Airway epithelial cell (primary cell): ENCODE measurements at places on chromosomes 7 and 10. TPM values are rescaled to one million over a fixed set of nuclear protein-coding genes. Genes with fewer than 3 reads are reported as not detected.

Gene HOXA3
- not detected in 2 replicates for total RNA-seq

Gene NEUROD6
- total RNA-seq = not detected in 2 replicates

Gene CUL1
- 35.4 and 44.9 TPM in 2 replicates for total RNA-seq

Gene PALD1
- total RNA-seq = 0.60 and 0.71 TPM in 2 replicates

Gene CFAP58
- 0.05 and 0.28 TPM in 2 replicates for total RNA-seq

Gene IL6
- total RNA-seq = 1.1 and 1.6 TPM in 2 replicates

Gene CYP3A7
- not detected in 2 replicates for total RNA-seq

Gene OR2A42
- not detected in 2 replicates for total RNA-seq

Gene MRLN
- not detected in 2 replicates for total RNA-seq

Gene DKK1
- total RNA-seq = 74.1 and 80.0 TPM in 2 replicates
